ENCODE measurements at places on chromosomes 7 and 10. TPM values are rescaled to one million over a fixed set of nuclear protein-coding genes. Genes with fewer than 3 reads are reported as not detected.

ALDH18A1 gene
- total RNA-seq: 97.2 TPM

UNCX gene
- total RNA-seq: not detected

EGR2 gene
- total RNA-seq: 23.9 TPM

XPNPEP1 gene
- total RNA-seq: 58.7 TPM

PAX4 gene
- total RNA-seq: not detected

HOXA7 gene
- 12.4 TPM for total RNA-seq

AASS gene
- 18.9 TPM for total RNA-seq

RAMP3 gene
- not detected for total RNA-seq

BHLHA15 gene
- total RNA-seq: not detected

GOLGA7B gene
- not detected for total RNA-seq

AKR1D1 gene
- total RNA-seq: not detected

CRHR2 gene
- total RNA-seq: not detected

CALML5 gene
- not detected for total RNA-seq

SPAG6 gene
- total RNA-seq: not detected

ADGRA1 gene
- total RNA-seq: not detected

PLOD3 gene
- total RNA-seq: 126 TPM

NEBL gene
- total RNA-seq: 8.4 TPM

GATA3 gene
- 0.26 TPM for total RNA-seq

XRCC2 gene
- 2.1 TPM for total RNA-seq

CYP2C19 gene
- not detected for total RNA-seq

NXPH1 gene
- total RNA-seq: not detected

PLXDC2 gene
- 11.2 TPM for total RNA-seq
